Fibroblast of the aortic adventitia (primary cell): ENCODE measurements at places on chromosomes 13 and 19.

GRCh38 chr13:39976481-39976880, 321.0 kb downstream of the COG6 start:
- DNase-seq = no peak

DNA sequence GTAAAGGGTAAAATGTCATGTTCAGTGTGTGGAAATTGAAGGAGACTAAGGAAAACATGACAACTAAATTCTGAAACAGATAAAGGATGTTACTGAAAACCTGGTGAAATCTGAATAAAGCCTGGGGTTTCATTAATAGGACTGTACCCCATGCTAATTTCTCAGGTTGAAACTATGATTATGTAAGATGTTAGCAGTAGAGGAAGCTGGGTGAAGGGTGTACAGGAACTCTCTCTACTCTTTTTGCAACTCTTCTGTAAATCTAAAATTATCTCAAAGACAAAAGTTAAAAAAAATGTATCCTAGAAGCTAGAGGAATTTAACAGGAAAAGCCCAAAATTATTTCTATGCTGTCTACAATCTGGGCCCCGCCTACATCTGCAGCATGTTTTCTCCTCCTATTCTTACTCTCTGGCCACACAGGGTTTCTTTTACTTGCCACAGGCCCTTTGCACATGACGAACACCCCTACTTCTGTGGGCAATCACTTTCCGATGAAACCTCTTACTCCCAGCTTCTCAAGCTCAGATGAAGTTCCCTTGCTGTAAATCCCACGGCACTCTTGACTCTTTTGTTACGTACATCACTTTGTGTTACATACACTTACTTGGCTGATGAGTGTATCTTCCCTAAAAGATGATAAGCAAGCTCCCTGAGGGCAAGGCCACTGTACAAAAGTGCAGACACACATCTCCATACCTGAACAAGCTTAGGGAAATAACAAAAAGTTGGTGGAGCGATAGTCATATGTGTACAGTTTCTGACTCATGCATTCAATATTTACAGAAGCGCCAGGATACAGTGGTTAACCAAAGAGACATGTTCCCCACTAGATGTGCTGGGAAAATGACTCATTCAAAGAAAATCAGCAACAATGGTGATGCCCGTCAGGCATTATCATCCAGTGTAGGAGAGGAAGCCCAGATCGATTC, 32.6 kb downstream of the RUBCNL start:
- peak; percentile 94 for DNase-seq

- DNase-seq = no peak
These were observed 4.2 kb downstream of the C5AR1 start for GRCh38 chr19:47313754-47314295.

GRCh38 chr13:41416276-41416675, 41.1 kb upstream of the RGCC start:
- DNase-seq = peak; percentile 30
